ENCODE measurements at places on chromosomes 7 and 10.

- peak; percentile 37 for DNase-seq
Measured at GRCh38 chr7:80918399-80918798, 452 bp downstream of the SEMA3C start.

DNA sequence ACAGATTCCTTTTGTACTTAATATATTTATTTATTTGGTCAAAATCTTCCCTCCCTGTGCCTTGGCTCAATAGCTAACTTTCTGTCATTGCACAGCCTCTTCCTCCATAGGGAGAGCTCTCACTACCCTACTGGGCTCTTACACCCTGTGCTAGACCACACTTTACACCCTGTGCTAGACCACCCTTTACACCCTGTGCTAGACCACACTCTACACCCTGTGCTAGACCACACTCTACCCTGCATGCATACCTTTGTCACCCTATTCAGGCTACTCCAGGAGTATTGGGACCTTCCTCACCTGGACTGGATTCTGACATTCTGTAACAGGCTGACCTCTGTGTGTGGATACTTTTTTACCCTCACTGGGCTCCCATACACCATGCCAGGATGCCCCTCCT, 298.5 kb upstream of the TPK1 start:
- no peak for DNase-seq

DNA sequence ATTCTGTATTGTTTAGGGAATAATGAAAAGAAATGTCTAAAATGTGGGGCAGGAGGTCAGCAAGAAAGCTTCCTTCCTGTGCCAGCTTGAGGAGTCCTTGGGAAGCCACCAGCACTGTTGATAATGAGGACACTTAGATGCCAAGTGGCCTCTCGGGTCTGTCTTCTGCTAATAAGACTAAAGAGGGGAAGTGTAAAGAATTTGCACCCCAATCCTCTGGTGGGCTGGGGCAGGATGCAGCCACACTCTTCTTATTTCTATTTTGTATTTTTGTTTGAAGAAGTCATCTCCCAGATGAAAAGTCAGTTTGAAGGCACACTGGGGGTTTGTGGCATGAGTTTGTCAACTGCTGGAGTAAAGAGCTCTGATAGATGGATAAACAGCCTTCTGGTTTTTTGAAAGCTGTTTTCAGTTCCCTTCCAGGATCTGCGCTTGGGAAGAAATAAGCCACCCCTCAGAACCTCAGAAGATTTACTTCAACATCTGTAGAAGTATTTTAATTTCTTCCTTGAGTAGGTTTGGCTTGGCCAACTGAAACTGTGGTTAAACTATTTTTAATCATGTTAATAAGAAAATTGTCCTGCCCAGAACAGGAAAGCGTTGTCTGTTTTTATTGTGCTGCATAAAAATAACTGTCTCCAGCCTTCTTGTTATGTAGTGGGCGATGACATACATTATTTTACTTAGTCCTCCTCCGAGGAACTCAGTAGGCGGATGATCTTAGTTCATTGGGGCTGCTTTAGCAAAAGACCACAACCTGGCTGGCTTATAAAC, 128.8 kb upstream of the GPR26 start:
- no peak for DNase-seq

DNA sequence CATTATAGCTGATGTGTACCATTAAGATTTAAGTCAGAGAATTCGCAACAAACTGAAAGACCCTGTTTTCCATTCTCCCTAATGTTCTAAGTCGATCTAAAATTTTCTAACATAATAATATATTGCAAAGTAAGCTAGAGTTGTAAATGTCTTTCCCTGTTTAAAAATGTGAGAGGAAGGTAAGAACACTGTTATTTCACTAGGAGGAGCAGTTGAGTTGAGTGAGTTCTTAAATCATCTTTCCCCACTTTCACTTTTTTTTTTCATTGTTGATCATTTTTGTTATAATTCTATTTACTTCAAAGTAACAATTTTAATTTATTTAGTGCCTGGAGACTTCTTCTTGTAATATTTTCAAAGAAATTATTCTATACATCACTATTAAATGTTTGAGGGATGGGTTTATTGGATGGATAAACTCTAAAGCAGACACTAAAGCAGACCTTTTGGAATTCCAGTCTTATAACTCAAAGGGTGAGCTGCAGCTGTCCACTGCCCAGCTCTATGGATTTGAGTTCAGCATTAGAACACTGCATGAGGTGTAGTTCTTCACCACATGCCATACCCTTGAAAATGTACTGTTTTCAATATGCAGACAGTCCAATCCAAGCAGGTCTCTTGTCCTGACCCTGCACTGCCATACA, 181.3 kb upstream of the FZD1 start:
- peak; percentile 29 for DNase-seq

GRCh38 chr7:140646931-140647647, 6.5 kb upstream of the DENND2A start:
- peak; percentile 72 for DNase-seq

GRCh38 chr10:93871671-93872204, 22.0 kb upstream of the SLC35G1 start:
- no peak for DNase-seq

- no peak for DNase-seq
Measured at GRCh38 chr7:42084263-42084662, 152.7 kb downstream of the GLI3 start.

DNA sequence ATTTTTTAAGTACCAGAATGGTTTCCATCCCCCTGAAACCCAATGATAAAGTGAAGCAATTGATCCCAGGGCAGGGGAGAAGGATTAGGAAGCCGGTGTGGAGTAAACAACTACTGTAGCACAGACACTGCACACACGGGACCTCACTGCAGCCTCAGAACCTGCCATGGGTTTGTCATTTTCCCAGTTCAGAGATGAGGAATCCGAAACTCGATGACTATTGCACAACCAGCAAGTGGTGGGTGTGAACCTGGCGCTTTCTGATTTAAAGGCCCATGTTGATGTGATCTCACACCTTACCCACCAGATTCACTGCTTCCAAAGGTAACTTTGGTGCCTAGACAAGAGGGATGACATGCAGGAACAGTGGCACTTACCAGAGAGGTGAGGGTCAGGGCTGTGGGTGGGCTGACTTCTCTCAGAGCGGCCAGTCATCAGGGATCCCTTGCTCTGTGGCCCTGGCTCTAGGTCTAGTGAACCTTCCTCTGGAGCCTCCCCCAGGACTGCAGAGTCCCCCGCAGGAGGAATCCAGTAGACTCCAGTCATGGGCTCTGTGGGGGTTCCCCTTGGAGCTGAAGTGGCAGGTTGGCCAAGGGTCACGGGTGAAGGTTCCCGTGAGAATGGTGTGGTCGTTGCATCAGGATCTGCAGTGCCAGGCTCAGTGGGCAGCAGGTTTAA, 62.8 kb downstream of the PKD1L1 start:
- no peak for DNase-seq

- DNase-seq = peak; percentile 72
Measured at GRCh38 chr7:34155220-34155908, 250.0 kb downstream of the BMPER start.

- peak; percentile 71 for DNase-seq
Measured at GRCh38 chr7:76201732-76202665, at the start of gene SRRM3. Gene SRRM3, plus strand, starts transcription at chr7:76201896. Its CDS starts 33,171 bp downstream, at chr7:76235067.

- DNase-seq = no peak
Measured at GRCh38 chr7:114155116-114156110, 236.6 kb upstream of the PPP1R3A start.

DNA sequence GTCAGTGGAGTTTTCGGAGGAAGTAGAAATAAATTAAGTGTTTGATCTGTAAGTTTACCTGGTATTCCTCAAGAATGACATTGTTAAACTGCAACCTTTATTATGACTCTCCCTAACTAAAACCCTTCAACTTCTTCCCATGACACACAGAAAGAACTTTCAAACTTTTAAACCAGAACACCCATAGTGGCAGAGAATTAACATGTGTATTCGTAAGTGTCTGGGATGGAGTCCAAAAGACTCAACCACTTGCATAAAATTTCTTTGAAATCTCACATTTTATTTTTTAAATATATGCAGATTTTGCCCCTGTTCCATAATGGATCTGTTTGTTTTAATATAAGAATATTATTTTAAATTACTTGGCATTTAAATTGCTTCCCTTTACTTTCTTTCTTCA, 54.6 kb upstream of the PLXNA4 start:
- DNase-seq = no peak

DNA sequence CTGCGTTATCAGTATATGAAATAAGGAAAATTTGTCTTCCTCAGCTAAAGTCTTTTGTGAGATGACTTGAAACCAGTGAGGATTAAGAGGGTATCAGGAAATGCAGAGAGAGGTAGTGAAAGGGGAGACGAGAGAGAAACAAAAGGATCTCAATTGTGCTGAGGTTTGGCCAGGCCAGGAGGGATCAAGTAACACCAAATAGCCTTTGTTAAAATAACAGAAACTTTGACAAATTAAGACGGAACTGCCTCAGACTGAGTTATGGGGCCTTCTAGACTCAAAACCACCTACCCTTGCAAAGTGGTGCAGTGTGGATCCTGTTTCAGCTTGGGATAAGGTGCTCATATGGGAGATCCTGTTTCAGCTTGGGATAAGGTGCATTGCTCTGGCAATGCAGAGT, 263.1 kb downstream of the CREB5 start:
- DNase-seq = no peak

GRCh38 chr10:89649051-89649450, 4.0 kb upstream of the PANK1 start:
- DNase-seq = no peak

DNA sequence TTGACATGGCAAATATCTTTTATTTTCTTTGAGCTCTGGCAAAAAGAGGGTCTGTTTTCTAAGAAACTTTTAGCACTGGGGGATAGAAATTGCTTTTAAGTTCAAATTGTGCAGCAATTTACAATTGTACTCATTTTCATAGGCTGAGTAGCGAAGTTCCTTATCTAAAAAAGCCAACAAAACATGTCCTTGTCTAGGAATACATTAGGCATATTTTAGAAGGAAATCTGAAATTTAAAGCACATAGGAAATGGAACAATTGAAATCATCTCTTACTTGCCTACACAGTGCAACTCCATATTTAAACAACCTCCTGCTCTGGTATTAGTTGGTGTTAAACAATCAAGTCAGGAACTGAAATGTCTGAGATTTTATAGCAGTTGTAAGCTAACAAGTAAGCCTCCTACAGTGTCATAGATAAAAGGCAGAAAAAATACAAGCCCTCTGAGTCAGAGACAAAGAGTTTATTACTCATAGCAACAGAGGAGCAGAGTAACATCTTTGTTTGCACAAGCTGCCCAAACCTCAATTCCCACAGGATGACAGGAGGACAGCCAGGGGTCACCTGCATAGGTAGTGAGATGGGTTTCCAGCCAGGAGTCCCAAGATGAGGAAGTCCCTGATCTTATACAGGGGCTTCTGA, 280.2 kb upstream of the HGF start:
- DNase-seq = peak; percentile 89

DNA sequence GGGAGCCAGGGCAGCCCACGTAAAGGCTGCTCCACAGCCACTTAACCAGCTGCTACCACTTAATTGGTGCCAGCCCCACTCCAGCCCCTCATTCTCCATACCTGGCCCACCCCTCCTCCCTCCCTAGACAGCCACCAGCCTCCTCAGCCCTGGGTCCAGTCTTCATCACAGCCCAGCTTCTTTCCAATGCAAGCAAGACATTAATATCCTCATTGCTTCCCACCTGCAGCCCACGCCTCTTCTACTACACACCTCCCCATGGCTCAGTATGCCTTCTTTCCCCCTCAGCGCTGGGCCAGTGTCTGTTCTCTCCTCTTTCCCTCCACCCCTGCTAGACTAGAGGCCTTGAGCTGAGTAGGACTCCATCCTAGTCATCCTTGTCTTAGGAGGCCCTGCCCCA, 33.5 kb upstream of the UNC5B start:
- DNase-seq = no peak

GRCh38 chr10:60537697-60538096, 148.0 kb upstream of the ANK3 start:
- DNase-seq = peak; percentile 43

DNA sequence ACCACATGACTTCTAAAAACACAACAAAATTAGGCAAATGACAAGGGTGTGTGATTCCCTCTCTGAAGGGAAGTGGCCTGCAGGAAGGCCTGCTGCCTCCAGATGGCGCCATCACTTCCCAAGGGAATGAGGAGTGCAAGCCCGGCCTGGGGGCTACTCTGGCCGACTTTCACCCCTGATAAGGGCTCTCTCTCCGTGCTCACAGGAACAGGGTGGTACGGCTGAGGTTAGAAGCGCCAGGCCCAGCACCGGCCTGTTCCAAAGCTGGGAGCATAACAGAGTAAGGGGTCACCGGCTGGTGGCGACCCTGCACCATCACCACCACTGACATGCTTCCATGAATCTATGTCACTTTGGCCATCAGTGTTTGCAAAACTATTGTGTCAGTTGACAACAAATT, 13.1 kb downstream of the RBP3 start:
- DNase-seq = peak; percentile 30

DNA sequence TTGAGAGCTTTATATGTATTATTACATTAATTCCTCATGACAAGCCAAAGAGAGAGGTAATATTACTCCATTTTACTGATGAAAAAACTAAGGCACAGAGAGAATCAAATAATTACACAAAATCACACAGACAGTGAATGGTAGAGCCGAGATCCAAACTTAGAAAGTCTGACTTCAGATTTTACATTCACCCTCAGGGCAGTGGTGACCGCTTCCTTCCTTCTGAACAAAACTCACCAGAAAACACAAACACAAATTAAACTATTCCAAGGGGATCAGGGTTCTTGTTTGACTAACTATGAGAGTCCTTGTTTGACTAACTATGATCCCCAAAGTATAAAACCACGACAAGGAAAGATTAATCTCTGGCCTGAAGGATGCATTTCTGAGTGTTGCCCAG, 67.9 kb upstream of the PTN start:
- DNase-seq = no peak

- peak; percentile 20 for DNase-seq
Measured at GRCh38 chr10:32054094-32054493, 2.1 kb downstream of the KIF5B start.

- DNase-seq = peak; percentile 43
Measured at GRCh38 chr10:110865186-110865808, 6.4 kb upstream of the PDCD4 start.

DNA sequence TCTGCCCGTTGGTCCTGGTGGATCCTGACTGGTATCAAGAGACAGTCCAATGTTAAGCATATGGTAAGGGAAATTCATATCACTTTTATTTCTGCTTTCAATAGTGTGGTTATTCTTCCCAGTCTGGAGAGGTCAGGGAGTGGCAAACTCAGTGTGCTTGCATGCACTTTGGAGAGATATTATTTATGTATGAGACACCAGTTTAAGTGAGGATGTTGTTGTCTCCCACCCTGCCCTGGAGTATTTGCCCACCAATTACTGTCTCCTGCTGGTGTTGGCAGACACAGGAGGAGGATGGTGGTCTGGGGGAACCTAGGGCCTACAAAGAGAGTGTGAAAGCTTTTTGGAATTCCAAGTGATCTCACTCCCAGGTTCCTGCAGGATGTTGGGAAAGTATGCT, 59.7 kb downstream of the OR13A1 start:
- DNase-seq = no peak

DNA sequence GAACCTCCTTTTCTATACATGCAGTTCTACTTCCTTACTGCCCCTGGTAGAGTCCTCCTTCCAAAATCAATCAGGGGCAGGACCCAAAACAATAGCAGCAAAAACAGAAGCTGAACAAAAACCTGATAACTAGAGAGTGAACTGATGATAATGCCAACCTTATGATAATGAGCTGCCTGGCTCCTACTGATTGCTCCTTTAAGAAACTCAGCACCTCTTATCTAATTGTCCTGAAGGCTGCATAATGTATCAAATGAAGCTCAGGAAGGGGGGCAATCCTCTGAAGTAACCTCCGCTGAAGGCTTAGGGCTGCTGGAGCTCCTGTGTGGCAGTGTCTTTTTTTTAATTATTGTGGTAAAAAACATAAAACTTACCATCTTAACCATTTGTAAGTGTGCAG, 257.0 kb downstream of the PHTF2 start:
- DNase-seq = no peak
